Cardiac muscle cell (in vitro differentiated cells and primary cell): ENCODE measurements at places on chromosomes 2 and 18. TPM values are rescaled to one million over a fixed set of nuclear protein-coding genes. Genes with fewer than 3 reads are reported as not detected.

DNA sequence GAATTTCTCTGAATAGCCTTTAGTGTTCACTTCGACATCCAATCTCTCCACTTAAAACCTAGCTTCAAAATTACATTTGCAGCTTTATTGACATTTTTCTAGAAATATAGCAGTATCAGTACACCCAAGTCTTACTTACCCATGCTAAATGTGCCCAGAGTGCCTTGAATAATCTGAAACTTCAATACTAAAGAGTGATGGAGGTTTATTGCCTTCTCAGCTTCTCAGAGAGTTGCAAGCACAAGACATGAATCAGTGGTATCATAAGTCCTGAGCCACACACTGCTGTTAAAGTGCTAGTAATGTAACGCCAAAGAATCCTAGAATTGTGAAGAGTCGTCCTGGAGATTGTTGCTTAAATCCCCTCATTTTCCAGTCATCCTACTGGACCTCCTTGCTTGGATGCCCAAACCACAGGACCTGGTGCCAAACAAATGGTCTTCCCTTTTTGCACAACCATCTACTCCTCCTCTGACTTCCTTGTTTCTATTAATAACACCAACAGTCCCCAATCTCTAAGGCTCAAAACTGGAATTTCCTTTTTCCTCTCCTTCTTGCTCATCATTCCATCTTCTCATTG, 83.2 kb upstream of the SPATS2L start:
- peak; percentile 82 for DNase-seq

GRCh38 chr18:61982475-61982874, 89.7 kb upstream of the RNF152 start:
- DNase-seq: no peak

- DNase-seq: no peak
Measured at GRCh38 chr2:221517696-221518151, 54.4 kb downstream of the EPHA4 start.

- DNase-seq: no peak
Measured at GRCh38 chr2:83900862-83901261, 558.2 kb downstream of the SUCLG1 start.

DNA sequence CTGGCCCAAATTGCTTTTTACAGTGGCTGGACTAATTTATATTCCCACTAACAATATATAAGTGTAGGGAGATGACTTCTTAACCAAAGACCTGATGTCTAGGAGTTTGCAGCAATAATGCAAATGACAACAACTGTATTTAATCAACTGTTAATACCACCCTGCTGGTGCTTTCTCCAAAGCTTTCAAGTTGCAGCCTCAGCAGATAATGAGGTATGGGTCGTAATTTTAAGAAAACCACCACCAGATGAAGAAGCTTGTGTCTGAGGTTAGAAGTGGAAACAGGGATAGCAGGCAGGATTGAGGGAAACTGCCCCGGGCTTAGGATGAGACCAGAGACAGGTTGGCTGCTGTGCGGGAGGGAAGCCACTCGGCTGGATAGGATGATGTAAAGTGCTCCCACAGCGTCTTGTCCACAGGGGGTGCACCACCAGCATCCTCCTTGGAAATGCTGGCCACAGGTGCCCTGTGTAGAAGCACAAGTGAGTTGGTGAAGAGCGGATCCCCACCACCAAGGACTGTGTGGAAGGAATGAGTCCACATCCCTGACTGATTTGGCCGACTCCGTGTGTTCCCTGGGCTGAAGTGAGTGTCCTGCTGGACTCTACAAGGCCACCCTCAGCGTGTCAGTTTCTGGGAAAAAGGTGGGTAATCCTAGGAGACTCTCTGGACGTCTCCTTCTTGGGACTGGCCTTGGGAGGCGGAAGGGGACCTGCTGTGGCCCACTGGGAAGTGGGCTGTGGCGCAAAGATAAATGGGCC, 76.1 kb upstream of the SMAD2 start:
- no peak for DNase-seq

GRCh38 chr2:39661826-39662225, 3.9 kb upstream of the TMEM178A start:
- no peak for DNase-seq

GRCh38 chr18:62881509-62882016, 166.2 kb downstream of the PHLPP1 start:
- DNase-seq: peak; percentile 93

DNA sequence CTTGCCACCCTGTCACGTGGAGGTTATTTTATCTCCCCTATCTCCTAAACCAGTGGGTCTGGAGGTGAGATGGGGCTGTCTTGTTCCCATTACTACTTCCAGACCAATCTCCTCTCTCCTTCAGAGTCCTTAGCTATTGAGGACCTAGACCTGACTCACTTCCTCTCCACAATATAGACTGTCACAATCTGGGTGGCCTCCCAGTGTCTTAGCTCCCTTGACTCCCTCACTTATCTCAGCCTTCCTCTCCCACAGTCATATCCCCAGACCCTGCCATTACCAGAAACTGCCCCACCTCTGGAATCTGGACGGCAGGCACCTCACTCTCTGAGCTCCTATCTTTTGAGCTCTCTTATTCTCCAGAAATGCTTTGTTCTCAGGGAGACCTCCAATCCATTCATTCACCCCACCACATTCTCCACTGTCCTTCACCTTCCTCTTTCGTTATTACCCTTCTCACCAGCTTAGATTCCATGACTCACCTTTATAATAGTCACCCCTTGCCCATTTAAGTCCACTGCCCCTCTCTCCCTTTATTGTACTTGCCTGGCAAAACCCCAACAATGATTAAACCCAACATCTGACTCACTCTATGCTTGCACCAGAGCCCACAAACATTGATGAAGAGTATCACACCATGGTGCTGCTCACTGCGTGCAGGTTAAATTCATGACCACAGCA, 23.3 kb upstream of the SIX3 start:
- DNase-seq: no peak

- DNase-seq: peak; percentile 89
Measured at GRCh38 chr18:61551586-61551985, 218.4 kb downstream of the CDH20 start.

- peak; percentile 94 for DNase-seq
Measured at GRCh38 chr18:54223568-54224241, 764 bp downstream of the MBD2 start.

DNA sequence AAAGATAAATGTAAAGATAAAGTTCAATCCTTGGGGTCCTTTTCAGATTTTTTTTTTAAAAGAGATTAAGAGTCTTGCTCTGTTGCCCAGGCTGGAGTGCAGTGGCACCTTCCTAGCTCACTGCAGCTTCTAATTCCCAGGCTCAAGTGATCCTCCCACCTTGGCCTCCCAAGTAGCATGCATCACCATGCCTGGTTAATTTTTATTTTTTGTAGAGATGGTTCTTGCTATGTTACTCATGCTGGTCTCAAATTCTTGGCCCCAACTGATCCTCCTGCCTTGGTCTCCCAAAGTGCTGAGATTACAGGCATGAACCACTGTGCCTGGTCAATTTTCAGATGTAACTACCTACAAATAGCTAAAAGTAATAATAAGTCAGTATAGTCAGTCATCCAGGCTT, 21.1 kb downstream of the NFE2L2 start:
- DNase-seq: no peak

DNA sequence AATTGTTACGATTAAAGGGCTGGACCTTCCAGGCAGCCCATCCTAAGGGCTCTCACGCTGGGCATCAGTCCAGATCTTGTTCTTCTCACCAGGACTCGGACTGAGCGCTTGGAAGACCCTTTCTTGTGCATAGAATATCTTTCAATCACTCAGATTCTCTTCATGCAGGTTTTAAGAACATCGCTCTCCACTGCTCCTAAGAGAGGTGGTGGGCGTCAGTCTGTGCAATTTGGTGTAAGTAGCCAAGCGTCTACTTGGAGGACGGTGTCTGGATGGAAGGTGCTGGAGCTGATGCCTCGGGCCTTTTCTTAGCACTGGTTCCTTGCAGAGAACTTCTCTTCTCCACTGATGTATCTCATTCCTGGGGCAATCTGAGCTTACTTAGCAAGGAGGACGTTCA, 68.7 kb downstream of the ASB1 start:
- DNase-seq: no peak

GRCh38 chr2:121666042-121666441, 16.8 kb upstream of the CLASP1 start:
- no peak for DNase-seq

- no peak for DNase-seq
Measured at GRCh38 chr2:172021074-172021931, 21.6 kb downstream of the METAP1D start.

GRCh38 chr2:66665124-66665984, 230.4 kb downstream of the MEIS1 start:
- DNase-seq: no peak

- no peak for DNase-seq
Measured at GRCh38 chr2:96393989-96394761, 58.6 kb downstream of the NCAPH start.

DNA sequence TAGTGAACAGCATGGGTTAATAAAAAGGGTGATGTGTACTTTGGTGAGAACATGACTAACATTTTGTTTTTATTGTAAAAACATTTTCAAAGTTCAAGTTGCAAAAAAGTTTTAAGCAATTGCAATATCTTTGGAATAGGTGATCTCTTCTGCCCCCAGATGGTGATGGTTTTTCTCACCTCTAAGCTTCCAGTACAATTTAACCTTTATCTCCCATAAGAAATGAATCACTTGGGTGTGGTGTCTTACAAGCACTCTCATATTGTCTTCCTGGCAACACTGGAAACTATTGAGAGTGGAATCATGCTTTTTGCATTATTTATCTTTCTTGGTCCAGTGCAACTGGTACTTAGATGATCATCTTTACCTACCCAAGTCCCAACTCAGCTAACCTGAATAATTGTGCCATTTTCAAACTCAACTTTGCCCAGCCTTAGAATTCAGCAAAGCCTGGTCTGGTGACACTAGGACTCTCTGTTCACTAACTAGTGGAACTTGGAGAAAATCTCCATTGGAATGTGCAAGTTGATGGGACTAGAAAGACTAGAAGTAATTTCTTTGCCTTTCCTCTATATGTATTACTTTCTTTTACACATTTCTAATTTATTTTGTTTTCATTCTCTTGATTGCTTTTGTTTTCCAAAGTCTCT, 964.7 kb upstream of the ZEB2 start:
- peak; percentile 68 for DNase-seq

DNA sequence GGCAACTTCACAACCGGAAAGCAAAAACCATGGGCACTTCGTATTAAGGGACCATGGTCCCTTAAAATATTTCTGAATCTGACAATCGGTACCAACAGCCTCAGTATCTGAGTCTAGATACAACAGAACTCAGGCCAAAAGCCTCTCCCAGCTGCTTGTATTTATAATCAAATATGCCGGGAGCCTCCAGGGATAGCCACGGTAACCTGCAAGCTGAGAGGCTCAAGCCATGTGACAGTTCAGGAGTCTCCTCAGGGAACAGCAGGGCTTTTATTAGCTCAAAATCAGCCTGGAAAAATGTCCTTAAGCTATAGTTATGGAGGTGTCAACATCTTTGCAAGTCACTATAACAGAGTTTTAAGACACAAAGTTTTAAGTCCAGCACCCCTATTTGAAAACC, 352.8 kb upstream of the GYPC start:
- no peak for DNase-seq

- no peak for DNase-seq
Measured at GRCh38 chr2:219634951-219635751, 7.7 kb downstream of the SLC4A3 start.

GRCh38 chr2:148338541-148338940, 306.0 kb upstream of the EPC2 start:
- DNase-seq: peak; percentile 47

DNA sequence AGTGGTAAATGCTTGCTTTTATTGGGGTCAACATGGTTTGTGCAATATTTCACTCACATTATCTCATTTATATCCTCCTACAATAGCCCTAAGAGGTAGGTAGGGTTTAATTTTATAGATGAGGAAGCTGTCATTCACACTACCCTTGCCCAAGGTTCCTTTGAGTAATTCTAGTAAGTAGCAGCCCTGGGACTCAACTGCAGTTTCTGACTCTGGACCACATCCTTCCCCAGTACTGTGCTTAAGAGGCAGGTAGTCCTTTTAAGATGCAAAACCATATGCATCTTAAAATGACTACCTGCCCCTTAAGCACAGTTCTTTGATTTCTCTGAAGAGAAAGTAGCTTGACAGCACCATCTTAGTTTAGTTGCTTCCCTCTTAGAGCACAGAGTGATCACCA, 15.7 kb upstream of the NT5C1B start:
- DNase-seq: no peak

DNA sequence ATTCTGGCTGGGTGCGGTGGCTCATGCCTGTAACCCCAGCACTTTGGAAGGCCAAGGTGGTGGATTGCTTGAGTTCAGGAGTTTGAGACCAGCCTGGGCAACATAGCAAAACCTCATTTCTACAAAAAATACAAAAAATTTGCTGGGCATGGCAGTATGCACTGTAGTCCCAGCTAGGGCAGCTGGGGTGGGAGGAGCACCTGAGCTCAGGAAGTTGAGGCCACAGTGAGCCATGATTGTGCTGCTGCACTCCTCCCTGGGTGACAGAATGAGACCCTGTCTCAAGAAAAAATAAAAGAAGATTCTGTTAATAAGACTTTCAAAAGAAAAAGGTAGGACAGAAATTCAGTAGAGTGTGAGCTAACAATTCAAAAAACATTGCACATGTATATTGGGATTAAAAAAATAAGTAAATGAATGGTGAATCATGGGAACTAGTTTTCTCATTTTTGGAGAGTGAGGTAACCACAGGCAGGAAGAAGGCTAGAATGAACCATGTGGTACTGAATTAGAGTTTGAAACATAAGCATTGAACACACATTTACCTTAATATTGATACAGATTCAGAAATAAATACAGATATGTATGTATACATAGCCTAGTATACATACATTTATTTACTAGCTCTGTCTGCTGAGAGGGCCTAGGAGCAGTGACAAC, 53.5 kb downstream of the NCOA1 start:
- no peak for DNase-seq

GRCh38 chr18:41982942-41983660, 28.1 kb downstream of the PIK3C3 start:
- no peak for DNase-seq

- no peak for DNase-seq
Measured at GRCh38 chr2:112198780-112199179, 56.1 kb downstream of the ZC3H8 start.

- DNase-seq: no peak
Measured at GRCh38 chr2:104885119-104885782, 31.3 kb downstream of the POU3F3 start.

The OBSL1 gene
- 276 and 302 TPM in 2 replicates for polyA plus RNA-seq

The NXPH2 gene
- polyA plus RNA-seq: 4.7 and 5.4 TPM in 2 replicates

The NOTO gene
- polyA plus RNA-seq: not detected in 2 replicates

The SNRNP27 gene
- polyA plus RNA-seq: 86.7 and 96.7 TPM in 2 replicates

The TMEM198 gene
- polyA plus RNA-seq: 8.2 and 12.2 TPM in 2 replicates

The ZNF521 gene
- polyA plus RNA-seq: 34.2 and 47.9 TPM in 2 replicates

The GTF2A1L gene
- polyA plus RNA-seq: 0.68 and 2.7 TPM in 2 replicates

The ZNF396 gene
- 3.8 and 8.2 TPM in 2 replicates for polyA plus RNA-seq

The IL1RL1 gene
- not detected in 2 replicates for polyA plus RNA-seq

The GPAT2 gene
- 1.8 and 2.2 TPM in 2 replicates for polyA plus RNA-seq

The DAW1 gene
- polyA plus RNA-seq: 0.59 TPM in 1 of 2 replicates, not detected in the other

The MREG gene
- 1.3 TPM in 2 replicates for polyA plus RNA-seq

The PLA2R1 gene
- polyA plus RNA-seq: 0.22 TPM in 1 of 2 replicates, not detected in the other
